CMK (cell line): ENCODE measurements at places on chromosomes 2 and 18.

DNA sequence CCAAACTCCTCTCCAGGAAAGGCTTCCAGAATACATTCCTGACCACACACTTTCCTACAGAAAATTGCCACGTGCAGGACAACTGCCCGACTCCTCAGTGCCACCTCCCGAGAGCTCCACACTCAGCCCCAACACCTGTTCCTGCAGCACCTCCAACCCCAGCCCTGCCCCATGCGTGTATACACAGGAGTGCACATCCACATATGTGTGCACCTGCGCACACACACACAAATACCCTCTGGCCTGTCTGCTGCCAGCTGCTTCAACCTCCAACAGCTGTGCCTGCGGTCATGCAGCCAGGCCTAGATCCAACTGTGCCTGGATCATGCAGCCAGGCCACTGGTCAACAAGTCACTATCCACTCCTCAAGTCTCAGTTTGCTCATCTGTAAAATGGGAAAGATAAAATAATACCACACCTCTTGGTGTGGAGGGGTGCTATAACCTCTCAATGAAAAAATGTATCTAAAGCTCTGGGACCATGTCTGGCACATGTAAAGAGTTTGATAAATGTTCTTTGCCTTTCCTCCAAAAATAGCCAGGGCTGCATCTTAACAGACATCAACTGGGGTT is 152.1 kb upstream of the ID2 start:
- no peak for DNase-seq

DNA sequence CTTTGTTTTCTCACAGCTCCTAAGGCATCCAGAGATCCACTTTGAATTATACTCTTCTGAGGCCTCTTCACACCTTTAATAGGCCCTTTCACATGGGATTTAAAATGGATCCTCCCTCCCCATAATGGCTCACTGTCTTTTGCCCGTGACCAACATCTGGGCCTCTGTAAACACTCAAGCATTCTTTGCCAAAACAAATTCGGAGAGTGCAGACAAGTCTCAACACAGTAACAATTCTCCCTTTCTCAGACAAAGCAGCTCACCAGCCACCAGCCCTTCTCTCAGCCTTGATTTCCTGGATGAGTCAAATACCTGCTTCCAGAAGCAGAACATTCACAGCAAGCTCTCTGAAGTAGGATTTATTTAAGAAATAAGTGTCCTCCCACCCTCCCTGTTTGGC is 14.0 kb upstream of the IMP4 start:
- DNase-seq = no peak

GRCh38 chr18:58581265-58581664 is 47.6 kb downstream of the ALPK2 start:
- no peak for DNase-seq

- no peak for DNase-seq
Observed at GRCh38 chr18:76524900-76525698, 30.1 kb upstream of the ZNF516 start.

DNA sequence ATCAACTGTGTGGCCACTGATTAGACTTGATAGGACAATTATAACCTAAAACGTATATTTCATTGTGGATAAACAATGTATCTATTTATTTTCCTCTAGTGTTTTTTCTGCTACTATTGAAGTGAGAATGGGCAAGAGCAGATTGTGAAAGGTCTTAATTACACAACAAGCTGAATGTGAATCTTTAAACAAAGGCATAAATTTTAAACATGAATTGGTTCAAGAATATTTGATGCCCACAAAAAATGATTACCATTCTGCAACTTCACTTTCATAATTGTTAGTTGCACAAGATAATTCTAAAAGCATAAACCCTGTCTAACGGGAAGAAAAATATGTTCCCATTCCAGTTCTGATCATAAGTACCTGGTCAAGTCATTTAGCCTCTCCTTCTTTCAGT is 285.6 kb downstream of the GULP1 start:
- DNase-seq = no peak

GRCh38 chr2:234211797-234212196 is 161.3 kb downstream of the SPP2 start:
- no peak for DNase-seq

DNA sequence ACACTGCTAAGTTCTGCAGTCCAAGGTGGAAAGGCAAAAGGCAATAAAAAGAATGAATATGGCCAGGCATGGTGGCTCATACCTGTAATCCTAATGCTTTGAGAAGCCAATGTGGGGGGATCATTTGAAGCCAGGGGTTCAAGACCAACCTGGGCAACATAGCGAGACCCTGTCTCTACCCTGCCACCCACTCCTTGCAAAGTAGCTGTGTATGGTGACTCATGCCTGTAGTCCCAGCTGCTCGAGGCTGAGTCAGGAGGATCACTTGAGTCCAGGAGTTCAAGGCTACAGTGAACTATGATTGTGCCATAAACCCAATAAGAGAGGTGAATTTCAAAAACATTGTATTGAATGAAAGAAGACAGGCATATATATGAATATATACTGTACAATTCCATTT is 2.4 kb downstream of the MYL12B start:
- DNase-seq = no peak

DNA sequence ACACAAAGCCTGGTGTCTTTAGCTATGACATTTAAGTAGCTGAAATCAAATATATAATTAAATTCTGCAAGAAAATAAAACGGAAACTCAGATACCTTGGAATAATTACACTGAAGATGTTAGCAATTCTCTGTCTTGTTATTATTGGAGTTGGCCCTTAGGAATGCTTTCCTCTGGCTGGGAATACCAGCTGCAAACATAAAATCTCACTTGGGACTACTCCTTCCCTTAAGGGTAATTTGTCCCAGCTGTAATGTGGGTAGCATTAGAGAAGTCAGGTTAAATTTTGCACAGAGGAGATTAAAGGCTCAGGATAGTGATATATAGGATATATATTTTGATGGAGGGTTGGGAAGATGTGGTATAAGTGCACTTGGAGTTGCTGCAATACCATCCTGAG is 37.3 kb upstream of the GRP start:
- no peak for DNase-seq

GRCh38 chr2:237505188-237505939 is 18.3 kb downstream of the MLPH start:
- no peak for DNase-seq

DNA sequence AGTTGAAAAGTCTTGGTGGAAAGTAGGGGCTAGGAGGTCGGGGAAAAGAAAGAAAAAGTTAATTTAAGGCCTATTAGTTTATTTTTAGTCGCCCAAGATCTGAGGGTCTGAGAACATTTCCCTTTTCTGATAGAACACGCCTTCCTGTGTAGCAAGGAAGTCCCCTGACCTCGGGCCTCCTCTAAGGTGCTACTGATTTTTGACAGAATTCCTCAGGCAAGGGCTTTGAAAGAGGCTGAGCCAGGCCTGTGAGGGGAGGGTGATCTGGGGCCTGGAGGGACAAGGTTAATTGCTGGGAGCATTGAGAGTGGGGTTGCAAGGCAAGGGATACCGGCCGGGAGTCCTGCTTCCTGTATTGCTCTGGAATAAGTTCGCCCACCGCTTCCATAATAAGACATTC is 131.4 kb upstream of the MYCN start:
- no peak for DNase-seq

DNA sequence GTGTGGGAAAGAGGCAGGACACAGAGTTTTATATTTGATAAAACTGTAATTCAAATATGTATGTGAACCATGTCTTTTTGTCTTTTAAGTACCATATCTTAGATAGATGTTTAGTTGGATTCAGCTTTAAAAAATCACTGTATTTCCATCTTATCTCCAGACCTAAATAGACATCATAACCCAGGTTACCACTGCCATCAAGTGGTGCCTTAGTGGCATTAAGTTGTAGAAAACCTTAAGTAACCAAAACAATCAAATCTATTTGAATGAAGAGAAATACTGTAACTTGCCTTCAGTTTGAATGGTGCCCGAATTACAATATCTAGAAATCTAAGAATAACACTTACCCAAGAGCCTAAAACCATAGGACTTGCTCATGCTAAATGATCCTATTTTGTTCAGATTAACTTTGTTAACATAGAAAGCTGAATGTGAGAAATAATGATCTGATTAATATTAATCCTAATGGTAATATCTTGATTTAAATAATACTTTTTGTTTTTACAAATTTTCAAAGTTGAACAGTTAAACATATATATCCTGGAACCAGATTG is 92.5 kb upstream of the MAP2 start:
- no peak for DNase-seq

DNA sequence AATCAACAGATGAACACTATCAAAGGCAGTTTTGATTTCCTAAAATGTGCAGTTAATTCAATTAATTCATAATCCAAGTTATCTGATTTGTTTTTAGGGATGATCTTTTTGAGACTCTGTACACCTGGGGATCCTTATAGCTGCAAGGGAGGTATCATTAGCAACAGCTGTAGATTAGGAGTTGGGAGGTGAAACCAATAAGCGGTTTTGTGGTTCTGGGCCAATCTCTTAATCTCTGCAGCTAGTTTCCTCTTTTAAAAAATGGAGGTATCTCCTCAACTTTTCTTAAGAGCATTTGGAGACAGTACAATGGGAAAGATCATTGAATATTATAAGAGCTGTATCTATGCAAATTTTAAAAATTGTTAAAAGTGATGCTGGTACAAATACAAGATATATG is 126.0 kb downstream of the MC4R start:
- DNase-seq = no peak

DNA sequence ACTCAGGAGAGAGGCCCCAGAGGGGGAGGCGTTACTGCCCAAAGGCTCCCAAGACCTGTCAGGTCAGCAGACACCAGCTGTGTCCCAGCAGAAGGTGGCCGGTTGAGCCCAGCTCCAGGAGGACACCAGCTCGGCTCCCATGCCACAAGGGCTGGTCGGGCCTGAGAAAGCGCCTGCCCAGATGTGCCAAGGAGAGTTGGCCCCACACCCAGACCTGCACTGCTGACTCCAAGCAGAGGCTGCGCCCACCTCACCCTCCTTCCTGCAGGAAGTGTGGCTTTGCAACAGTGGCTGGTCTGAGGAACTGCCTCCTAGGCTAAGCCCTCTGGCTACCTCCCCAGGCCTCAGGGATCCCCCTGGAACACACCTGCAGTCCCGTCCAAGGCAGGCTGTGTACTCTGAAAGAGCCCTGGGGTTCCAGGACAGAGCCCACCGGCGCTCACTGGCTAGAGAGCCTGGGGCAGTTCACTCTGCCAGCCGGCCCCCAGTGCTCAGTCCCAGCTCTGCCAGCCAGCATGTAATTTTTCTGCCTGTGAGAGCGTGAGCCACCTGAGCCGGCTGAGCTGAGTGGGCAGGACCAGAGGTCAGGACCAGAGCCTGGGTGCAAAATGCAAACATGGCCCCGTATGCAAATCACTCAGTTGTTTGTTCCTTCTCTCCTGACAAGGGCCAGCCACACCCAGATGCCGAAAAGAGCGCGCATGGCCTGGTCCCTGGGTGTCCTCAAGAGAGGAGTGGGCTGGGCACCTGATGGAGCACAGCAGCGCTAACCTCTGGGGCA is 36.9 kb upstream of the PTMA start:
- no peak for DNase-seq

GRCh38 chr2:2107627-2108026 is 223.4 kb downstream of the MYT1L start:
- DNase-seq = no peak

DNA sequence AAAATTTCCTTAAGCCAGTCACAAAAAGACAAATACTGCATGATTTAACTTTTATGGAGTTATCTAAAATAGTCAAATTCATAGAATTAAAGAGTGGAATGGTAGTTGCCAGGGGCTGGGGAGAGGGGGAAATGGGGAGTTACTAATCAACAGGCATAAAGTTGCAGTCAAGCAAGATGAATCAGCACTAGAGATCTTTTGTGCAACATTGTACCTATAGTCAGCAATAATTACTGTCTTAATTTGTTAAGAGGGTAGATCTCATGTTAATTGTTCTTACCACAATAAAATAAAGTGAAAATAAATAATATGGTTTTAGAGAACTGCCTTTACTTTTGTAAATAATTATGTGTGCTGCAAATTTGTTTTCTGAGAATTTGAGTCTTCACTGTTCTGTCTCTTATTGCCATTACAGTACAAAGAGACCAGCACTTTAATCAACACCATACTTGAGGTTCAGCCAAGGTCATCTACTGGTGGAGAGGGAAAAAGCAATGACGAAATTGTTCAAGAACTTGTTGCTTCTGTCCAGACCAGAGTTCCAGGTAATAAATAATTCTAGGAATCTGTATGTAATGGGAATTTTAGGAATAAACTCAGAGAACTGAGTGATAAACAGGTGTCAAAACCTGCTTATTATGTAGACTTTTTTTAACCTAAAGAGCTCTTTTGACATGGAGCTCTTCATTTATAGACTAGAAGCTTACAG is 75.5 kb downstream of the TRABD2A start:
- no peak for DNase-seq

DNA sequence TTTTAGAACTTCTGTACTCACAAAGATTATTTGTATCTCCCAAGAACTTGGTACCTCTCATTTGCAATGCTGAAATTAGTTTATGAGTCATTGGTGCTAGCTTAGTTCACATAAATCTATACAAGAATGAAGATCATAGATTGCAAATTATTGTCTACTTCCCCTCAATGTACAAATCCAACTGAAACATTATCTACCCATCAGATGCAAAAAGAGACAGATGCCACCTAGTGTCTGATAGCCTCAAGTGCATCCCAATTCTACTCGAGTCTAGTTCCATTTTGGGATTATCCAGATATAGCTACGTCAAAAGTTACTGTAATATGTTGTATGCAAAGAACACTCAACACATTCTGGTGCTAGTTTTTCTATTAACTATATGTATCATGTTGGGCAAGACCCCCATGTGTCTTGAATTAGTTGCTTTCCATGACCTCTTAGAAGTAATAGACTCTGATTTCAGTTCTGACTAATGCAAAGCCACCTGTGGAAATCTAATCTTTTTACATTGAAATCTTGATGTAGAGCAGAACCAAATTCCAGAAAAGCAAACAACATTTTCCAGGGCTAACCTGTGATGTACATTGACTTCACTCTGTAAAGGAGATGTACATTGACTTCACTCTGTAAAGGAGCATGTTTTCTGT is 210.0 kb downstream of the RBM43 start:
- no peak for DNase-seq

GRCh38 chr2:75432761-75433361 is 127.9 kb downstream of the EVA1A start:
- DNase-seq = no peak
